ENCODE measurements at places on chromosomes 11 and 22.
A peak's percentile ranks its signal among the peaks of the same experiment; 100 is the strongest.

GRCh38 chr11:128519338-128519737 lies 68.0 kb downstream of the ETS1 start:
- DNase-seq = no peak

GRCh38 chr11:79304599-79305212 lies 136.1 kb downstream of the TENM4 start:
- DNase-seq = no peak

DNA sequence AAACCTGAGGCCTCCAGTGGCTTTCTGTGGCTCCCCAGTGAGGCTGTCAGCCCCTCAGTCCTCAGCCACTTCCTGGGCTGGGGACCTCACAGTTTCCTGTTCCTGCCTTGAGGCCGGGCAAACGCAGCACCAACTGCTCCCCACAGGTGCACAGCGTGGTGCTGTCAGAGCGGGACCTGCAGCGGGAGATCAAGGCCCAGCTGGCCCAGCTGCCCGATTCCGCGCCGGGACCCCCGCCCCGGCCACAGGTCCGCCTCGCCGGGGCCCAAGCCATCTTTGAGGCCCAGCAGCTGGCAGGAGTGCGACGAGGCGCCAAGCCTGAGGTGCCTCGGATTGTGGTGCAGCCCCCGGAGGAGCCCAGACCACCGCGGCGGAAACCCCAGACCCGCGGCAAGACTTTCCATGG lies 5.4 kb downstream of the TBC1D10C start:
- DNase-seq = peak; percentile 89

DNA sequence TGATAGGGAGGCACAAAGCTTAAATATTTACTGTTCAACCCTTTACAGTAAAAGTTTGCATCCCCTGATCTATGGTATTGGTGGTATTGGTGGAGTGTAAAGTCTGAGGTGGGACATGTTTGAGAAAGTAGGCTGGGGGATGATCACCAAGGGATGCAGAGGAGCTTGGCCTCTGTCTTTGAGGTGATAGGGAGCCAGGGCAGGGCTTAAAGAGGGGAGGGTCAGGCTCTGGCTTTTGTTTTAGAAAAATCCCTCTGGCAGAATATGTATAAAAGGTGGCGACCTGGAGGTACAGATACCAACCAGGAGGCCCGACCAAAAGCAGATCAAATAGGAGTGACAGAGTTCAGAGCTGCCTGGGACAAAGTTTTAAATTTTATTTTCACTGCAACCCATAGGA lies 59.0 kb downstream of the SWAP70 start:
- no peak for DNase-seq

DNA sequence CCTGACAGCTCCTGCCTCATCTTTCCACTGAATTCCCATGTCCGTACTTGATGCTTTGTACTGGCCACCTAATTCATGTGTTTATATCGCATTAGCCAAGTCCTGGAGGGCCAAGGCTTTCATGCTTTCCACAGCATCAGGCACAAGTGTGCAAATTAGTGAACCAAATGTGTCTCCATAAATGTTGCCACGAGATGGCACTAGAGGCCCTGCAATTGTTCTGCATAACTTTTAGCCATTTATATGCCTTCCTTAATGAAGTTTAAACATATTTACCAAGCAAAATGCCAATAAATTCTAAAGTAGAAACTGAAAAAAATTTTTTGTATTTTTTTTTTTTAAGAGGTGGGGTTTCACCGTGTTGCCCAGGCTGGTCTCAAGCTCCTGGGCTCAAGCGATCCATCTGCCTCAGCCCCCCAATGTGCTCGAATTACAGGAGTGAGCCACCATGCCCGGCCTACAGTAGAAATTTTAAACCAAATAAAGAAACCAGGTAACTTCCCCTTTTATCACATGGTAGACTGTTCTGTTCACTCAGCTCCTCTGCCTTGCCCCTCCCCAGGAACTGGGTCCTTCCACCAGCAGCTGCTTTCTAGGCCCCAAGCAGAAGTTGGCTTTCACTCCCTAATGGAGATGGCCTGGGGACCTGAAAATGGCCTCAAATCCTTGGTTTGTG lies 20.8 kb upstream of the IL18BP start:
- peak; percentile 74 for DNase-seq

DNA sequence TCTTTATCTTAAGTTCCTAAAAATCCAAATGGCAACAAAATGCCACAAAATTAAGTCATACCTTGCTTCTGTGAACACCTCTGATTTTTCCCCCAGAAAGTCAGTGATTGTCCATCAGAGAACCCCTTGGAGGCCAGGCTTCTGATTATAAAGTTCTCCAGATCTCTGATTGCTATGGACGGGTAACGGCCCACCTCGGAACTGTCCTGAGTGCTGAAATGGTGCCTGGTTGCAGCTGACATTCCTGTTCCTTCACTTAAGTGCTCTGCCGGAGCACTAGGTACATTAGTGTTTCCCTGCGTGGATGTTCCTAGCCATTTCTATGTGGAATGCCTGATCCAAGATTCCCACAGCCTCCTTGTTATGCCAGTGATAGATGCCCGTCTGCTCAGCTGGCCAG lies 85.0 kb downstream of the CHST1 start:
- no peak for DNase-seq

GRCh38 chr22:28742562-28742962 lies 723 bp downstream of the HSCB start:
- DNase-seq = no peak

DNA sequence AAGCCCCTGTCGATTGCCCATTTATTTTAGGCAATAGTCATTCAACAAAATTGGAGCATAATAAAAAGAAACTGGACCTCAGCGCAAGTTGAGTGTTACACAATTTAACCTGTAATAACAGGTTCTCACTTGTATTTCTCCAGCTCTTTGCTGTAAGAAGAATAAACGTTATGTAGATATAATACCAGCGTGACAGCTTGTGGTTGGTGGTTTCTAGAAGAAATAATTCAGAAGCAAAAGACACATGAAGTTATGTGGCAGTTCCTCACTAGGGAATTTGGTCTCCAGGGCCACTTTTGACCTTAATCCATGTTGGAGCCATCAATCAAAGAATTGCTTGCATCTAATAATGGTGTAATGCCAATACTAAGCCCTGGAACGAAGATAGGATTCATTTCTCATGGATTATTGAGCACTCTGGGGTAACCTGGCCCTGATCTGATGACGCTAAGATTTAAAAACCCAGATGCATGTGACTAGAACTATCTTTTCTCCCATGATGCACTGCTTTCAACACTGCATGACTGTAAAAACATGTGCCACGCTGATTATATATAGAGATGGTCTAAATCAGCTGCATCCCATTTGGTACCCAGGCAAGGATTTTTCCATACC lies 129.7 kb upstream of the LDLRAD3 start:
- no peak for DNase-seq

- DNase-seq = peak; percentile 29
Measured at GRCh38 chr11:29343465-29344333, 673.1 kb downstream of the KCNA4 start.

DNA sequence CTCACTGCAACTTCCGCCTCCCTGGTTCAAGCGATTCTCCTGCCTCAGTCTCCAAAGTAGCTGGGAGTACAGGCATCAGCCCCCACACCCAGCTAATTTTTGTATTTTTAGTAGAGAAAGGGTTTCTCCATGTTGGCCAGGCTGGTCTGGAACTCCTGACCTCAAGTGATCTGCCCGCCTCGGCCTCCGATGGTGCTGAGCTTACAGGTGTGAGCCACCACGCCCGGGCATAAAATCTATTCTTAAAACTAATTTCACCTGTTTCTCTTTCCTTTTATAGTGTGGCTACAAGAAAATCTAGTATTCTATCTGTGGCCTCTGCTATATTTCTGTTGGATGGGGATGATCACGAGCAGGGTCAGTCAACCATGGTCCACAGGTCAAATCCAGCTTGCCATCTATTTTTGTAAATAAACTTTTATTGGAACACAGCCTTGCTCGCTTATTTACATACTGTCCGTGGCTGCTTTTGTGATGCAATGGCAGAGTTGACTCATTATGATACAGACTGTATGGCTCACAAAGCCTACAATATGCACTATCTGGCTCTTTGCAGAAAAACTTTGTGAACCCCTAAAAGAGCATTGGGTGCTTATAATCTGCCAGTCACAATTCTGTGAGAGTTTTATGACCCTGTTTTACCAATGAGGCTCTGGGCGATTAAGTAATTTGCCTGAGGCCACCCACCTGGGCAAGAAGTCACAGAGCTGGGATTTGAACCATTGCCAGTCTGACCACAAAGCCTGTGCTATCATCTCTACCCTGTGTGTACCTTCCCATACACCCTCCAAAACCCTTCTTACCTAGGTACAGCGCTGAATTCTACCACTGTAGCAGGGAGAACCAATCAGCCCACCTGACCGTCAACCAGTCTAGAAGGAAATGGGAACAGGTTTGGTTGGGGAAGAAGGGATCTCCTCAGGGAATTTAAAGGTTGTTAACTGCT lies 28.3 kb downstream of the SLC1A2 start:
- DNase-seq = peak; percentile 10

- no peak for DNase-seq
Measured at GRCh38 chr11:113581713-113582112, 106.5 kb upstream of the DRD2 start.

GRCh38 chr11:33731723-33732531 lies 4.3 kb downstream of the CD59 start:
- DNase-seq = no peak

GRCh38 chr11:101030692-101031091 lies 98.9 kb downstream of the PGR start:
- DNase-seq = no peak

GRCh38 chr22:32922186-32922585 lies 120.7 kb downstream of the TIMP3 start:
- DNase-seq = no peak

DNA sequence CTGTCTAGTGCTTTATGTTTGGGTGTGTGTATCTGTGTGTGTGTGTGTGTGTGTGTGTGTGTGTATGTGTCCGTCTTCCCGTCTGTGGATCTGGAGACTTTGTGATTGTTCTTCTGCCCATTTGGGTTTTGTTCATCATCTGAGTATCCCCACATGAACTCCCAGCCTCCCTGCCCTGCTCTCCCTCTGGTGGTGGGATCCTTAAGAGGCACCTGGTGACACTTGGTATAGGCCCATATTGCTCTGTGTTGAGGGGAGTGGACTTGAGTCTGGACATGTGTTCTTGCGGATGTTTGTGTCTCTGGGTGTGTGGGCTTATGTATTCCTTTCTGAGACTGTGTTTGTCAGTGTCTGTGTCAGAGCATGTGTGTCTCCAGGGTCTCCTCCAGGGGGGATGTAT lies 15.3 kb downstream of the RCOR2 start:
- no peak for DNase-seq

- no peak for DNase-seq
Measured at GRCh38 chr11:69683764-69684333, 8.7 kb upstream of the LTO1 start.

GRCh38 chr11:59212744-59213631 lies at the start of gene MPEG1:
Gene MPEG1 (minus strand): TSS chr11:59212927. CDS start chr11:59212865, 62 bp downstream.
- DNase-seq = no peak

GRCh38 chr11:28793282-28793738 lies 685.1 kb downstream of the METTL15 start:
- DNase-seq = no peak

DNA sequence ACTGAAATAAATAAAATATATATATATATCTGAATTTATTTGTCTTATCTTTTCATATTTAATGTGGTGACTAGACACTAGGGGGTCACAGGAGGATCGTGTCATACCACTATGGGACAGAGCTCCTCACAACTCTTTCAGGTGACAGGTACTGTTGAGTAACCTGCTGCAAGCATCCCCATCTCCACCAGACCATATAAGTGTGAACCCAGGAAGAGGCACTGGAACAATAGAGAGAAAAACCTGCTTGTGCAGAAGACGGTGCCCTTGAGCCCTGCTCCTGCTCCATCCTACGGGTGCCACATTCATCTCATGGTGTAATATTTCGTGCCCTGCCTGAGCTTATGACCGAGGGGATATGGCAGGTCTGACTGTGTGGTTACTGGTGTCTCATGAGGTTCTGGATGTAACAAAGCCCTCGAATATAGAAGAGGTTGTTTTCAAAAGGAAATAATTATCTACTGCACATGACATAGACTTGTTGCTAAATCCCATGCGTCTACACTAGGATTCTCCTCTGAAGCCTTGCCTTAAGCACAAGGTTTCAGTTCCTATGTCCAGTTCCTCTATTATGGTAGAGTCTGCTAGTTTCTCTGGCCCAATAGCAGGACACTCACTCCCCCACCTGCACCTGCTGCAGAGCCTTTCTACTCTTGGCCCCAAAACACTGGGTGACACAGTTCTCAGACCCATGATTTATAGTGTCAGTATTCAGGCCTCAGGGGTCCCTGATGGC lies 70.4 kb downstream of the GGTLC2 start:
- DNase-seq = no peak

DNA sequence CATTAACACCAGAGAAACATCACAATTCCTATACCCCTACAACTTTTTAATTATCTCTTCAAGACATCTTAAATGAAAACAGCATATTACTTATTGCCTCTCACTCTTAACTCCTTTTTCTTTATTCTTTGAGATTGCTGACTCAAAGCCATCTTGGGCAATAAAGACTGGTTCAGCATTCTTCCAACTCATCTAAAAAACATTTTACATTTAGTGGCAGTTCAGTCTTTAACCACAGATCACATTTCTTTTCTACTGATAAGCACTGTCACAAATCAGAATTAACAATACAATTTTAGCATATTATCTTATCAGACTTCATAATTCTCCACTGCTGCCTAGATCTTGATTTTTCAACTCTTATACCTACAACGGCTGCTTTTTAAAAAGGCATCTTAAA lies 34.0 kb downstream of the SIK3 start:
- no peak for DNase-seq

- DNase-seq = no peak
Measured at GRCh38 chr11:14309425-14310192, 49.4 kb downstream of the RRAS2 start.

DNA sequence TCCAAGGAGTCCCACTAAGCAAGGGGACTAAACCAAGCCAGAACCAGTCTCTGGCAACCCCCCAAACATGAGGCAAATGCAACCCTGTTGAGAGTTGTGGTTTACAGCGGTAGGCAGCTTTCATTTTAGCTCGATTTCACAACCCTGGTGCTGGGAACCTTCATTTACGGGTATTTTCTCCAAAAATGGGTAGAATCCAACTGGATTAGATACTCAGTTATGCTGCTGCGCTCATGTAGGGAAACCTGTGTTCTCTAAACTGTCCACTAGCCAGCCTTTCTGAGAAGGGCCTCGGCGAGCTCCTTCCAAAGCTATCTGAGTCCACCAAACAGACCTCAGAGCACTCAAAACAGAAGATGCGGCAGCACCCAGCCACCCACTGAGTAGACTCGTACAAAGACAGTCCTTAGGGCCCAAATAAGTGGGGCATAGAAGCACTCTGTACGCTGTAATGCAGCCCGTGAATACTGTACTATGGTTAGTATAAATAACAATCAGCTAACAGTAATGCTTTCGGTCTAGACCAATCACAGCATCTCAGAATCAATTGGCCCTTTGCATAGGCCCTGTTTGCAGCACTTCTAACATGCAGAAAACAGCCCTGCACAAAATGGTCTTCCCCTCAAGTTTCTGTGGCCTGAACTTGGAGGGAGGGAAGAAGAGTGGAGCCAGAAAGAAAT lies 104.7 kb downstream of the ETS1 start:
- DNase-seq = peak; percentile 62

DNA sequence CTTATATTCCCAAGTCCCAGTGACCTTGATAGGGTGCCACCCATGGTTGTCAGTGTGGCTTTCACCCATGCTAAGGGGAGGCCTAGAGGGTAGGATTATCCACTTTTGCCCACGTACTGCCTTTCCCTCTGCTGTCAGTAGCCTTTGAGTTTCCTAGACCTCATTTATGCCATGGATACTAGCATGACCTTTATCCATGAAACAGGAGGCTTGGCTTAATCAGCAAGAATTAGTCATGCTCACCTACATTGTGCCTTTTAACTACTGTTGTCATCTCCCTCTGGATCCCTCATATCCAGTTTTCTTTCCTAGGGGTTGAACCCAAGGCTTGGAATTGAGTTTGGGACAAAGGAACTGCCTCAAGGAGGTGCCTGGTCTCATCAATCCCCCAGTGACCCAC lies 716.7 kb downstream of the NTM start:
- no peak for DNase-seq

Measured in activated CD4-positive, alpha-beta T cell treated with anti-CD3 and anti-CD28 coated beads, Interleukin-2, amount 10 ng/mL, durations not matched to agents 7 days and 5 days (primary cell).